Fibroblast of skin of right biceps (primary cell): ENCODE measurements at places on chromosomes 2 and 18.
A peak's percentile ranks its signal among the peaks of the same experiment; 100 is the strongest.

DNA sequence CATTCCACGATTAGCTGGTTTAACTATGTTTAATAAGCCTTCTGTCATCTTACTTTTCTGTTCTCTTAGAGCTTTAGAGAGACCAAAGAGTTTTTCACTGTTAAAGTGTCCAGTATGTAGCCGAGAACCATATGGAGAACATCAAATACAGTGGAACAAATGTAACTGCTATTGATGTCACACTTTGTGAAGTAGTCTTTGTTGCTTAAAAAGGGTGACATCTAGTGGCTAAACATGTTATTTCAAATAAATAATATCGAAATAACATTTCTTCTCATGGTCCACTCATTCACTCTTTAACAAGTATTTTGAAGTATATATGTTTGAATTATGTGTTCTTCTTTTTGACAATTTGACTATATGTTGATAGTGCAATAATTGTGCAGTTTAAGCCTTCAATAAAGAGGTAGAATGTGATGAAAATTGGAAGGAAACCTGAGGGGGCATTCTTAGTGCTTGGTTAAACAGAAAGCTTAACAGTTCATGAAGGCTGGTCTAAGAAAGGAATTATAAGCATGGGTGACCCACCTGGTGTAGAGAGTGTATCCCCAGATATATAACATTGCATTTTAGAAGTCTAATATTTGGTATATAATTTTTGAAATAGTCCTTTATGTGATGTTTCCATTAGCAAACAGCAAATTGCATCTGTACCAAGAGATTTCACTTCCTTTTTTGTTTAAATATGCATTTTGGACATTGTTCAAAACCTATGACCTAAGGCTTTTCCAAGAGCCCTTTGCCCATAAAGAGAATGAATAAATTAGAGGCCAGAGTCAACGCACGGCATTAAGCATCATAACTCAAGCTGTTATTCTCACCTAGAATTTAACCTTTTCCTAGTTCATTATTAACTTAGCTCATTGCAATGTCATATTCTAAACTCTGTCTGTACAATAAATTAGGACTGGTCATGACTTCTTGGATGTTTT, 112.1 kb downstream of the KYNU start:
- DNase-seq, result peak; percentile 28

DNA sequence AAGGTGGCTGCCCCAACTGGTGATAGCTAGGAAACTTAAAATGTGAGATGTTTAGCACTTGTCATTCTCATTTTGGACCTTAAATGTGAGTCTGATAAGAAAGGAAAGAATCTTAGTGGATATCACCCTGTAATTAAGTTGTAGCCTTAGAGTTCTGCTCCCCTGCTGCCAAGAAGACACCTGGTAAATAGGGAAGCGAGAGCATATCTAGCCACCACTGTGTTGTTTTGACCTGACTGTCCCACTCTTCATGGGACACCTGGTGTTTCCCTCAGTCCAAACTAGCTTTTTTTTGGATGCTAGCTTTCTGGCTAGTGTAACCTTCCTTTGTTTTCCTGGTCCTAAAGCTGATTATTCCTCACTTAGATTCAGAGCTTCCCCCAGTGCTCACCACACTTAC, 357.6 kb downstream of the RAD51AP2 start:
- no peak for DNase-seq

DNA sequence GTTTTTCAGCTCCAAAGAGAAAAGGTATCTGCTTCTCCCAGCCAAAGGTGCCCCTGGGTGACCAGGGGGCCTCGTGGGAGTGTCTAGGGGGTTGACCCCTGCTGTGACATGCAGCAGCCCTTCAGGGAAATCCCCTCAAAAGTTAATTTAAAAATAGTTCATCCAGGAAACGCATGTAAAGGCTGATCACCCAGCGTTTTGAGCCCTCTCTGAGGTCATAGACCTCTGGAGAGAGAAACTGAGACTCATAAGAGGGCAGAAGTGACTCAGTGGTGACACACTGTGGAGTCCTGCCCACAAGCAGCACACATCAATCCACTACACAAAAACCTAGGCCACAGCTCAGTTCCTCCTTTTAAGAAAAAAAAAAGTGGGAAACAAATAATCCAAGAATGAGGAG, 11.9 kb downstream of the GAL3ST2 start:
- DNase-seq, result no peak

GRCh38 chr2:63444565-63445288, 143.6 kb downstream of the WDPCP start:
- DNase-seq, result no peak

DNA sequence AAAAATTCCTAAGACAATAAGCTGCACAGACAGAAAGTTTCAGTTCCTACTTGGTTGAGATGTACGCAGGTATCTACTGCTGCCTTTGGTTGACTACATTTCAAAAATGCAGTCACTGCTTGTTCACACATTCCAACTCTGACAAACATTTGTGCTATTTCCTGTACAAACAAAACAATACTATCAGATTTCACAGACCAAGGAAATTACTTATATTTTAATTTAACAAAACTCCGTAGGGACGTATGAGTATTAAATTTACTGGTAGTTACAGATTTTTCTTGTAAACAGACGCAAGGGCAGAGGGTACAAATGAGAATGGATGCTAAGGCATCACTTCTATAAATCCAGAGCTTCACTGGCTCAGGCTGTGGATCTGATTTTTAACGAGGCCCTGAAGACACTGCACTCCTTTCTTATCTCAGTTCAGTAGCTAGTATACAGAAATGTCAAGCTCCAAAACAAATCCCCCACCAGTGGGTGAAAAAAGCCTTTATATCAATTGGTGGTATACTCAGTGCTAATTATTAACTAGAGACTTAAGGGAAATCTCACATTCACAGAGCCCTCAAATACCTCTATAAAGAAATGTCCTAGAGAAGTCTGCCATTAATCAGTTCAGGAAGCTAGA, 31.7 kb upstream of the TTC32 start:
- DNase-seq, result peak; percentile 76

DNA sequence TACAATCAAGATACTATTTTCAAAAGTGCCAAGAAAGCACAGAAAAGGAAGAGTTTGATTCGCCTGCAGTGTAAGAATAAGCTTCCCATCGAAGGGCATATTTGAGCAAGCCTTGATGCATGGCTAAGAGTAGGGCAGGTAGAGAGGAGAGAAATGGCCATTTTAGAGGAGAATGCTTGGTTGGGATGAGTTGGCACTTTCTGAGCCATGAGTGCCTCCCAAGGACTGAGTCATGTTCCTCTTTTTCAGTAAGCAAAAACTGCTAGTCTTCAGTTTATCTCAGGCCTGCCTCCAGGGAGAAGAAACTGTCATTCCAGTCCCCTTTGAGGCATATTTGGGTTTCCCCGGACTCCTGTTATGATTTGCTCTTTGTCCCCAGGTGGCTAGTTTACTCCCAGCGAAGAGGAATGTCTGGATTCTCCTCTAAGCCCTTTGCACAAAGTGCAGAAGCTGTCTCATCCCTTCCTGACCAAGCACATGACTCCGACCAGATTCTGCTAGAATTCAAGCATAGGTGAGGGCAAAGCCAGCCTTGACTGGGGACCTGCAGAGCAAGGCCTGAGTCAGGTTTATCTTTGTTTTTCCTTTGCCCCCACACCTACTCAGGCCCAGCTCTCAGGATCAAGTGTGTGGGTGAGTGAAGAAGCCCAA, 115.2 kb downstream of the TTC32 start:
- peak; percentile 71 for DNase-seq

- no peak for DNase-seq
Measured at GRCh38 chr2:30236591-30237238, 5.4 kb downstream of the LBH start.

DNA sequence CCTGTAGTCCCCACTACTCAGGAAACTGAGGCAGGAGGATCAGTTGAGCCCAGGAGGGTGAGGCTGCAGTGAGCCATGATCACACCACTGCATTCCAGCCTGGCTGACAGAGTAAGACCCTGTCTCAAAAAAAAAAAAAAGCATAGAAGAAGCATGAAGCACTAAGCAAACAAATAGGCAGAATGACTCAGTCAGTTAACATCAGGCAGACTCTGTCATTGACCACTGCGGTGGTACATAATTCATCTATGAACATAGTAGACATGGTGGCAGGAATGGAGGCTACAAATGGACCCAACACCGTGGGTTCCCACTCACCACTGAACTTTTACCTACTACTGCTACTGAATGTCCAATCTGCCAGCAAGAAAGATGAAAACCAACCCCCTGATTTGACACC, 7.6 kb upstream of the ASXL2 start:
- peak; percentile 85 for DNase-seq

DNA sequence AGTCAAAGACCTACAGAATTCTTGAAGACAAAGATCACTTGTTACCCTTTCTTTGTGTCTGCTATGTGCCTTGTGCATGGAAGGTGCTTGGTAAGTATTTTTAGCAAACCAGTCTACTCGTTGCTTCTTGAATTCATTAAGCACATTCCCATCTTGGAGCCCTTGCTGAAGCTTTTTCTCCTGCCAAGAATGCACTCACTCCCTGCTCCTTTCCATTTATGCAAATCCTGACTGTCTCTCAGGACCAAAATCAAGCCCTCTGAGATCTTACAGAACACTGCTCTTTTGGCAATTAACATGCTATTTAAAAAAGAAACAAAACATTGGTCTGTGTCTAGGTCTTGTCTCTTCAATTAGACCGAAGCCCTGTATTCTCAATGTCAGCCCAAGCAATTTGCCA, 75.8 kb downstream of the CLHC1 start:
- peak; percentile 79 for DNase-seq

DNA sequence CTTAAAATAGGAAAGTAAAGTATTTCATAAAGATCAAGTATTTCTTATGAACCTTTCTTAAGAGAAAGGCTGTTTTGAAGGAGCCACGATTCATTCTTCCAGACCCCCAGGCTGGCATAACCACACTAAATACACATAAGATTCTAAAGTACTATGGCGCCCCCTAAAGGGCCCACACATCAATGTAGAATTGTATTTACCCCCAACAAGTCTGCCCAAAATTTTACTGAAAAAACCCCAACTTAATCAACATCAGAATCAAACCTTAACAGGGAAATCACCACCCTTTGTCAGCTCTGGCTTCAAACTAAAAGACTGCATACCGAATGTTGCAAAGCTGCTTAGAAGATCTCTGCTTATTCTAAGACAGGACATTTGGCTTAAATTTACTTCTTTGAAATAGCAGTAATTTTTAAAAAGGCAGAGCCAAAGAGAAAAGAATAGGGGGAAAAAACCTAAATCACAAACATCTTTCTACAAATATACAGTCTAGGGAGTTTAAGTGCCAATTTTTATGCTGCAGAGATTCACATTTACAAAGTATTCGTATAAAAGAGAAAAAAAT, 20.4 kb upstream of the BCL2 start:
- peak; percentile 49 for DNase-seq

GRCh38 chr18:6891788-6892187, 162.3 kb downstream of the ARHGAP28 start:
- no peak for DNase-seq

DNA sequence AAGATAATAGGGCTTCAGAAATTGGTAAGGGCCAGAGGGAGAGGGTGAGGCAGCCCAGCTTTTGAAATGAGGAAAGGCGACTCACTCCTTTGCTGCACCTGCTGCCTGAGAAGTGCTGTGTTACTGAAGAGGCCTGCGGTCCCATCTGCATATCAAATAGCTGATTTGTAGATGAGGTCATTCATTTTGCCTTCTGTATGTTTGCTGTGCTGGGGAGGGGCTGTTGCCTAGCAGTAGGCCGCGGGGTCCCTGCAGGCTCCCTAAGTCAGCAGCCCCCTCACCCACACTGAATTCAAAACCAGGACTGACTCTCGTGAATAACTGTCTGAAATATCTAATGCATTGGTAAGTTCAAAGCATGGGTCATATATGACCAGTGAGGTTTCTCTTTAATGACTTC, 377.2 kb downstream of the SOX11 start:
- no peak for DNase-seq

DNA sequence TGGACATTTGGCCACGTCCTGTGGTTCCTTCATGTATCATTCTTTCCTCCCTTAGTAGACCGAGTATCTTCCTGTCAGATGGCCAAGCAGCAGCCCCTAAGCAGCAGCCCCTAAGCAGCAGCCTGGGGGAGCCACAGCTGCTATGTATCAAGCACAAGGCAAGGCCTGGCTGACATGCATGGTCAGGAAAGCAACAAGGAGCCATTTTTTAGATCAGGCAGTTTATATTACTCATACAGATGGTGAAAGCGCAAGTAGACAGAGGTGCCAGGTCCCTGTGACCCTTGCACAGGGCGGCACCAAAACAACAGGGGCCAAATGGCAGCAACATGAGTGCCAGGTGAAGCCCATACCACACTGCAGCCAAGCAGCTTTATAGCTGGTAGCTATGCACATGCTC, 22.1 kb downstream of the CHCHD5 start:
- no peak for DNase-seq
